ENCODE measurements at places on chromosomes 2 and 18.

GRCh38 chr2:206387808-206388207, 55.5 kb upstream of the ADAM23 start:
- no peak for DNase-seq

DNA sequence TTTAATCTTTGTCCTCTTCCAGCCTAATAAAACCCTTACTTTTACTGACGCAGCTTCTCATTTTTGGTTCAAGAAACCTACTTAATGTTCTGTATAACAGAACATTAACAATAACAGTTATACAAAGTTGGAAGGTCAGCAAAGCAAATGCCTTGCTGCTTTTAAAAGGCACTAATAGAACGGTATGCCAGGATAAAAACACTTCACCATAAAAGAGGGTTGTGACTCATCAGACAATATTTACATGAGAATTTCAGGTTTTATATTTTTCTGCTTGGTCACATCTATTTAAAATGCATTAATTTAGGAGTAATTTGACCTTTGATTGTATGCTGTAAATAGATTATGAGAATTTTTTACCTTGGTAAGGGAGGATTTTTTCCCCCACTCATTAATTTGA, 3.0 kb downstream of the KLHL41 start:
- peak; percentile 24 for DNase-seq

- DNase-seq: peak; percentile 45
Measured at GRCh38 chr18:43049021-43049420, 66.5 kb downstream of the RIT2 start.

DNA sequence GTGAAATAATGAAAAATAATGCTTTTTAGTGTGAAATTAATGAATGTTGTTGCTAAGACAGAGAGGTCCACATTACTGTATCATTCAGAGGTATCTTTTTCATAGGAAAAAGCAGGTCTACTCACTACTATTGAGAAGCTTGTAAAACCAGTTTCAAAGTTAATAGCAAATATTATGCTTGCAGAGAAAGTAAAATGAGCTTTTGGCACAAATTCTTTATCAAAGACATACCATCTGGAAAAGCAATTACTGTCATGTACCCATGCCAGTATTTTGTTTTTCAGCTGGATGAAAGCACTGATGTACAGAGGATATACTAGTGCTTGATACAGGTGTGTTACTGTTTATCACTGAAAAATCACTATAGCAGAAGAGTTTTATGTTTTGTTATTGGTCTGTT, 77.5 kb downstream of the NCOA1 start:
- DNase-seq: no peak

GRCh38 chr2:118718921-118719320, 128.5 kb downstream of the EN1 start:
- DNase-seq: no peak

- no peak for DNase-seq
Measured at GRCh38 chr2:219278655-219279150, 463 bp upstream of the DNAJB2 start.

DNA sequence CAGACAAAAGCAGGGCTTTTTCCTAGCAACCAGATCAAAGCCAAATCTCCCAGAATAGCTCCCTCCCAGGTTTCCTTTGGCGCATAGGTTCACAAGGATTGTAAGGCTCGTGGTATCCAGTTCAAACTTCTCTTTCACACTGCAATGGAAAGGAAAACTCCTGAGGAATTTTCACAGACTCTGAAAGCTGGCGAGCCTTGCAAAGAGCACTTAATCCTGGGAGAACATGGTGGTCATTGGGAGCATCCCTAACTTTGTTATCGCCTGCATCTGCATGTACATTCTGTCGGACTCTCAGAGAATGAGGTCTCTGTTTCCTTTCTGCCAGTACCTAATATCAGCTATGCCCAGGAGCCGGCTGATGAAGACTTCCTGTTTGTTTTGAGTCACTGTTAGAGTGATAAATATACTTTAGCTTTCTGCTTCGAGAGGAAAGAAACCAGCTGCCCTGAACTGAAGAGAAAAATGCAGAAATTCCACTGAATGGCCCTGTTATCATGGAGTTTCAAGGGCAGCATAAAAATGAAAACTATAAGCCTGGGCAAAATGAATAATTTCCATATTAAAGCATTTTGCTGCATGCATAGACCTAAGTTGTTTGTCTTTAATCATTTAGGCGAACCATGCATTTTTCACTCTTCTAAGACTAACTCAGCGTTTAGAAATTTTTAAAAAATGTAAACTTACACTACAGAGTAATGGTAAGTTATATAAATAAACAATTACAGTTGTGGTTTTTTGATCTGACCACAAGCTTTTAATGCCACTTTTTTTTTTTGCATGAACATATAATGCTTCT, 76.4 kb upstream of the ZEB2 start:
- peak; percentile 56 for DNase-seq

DNA sequence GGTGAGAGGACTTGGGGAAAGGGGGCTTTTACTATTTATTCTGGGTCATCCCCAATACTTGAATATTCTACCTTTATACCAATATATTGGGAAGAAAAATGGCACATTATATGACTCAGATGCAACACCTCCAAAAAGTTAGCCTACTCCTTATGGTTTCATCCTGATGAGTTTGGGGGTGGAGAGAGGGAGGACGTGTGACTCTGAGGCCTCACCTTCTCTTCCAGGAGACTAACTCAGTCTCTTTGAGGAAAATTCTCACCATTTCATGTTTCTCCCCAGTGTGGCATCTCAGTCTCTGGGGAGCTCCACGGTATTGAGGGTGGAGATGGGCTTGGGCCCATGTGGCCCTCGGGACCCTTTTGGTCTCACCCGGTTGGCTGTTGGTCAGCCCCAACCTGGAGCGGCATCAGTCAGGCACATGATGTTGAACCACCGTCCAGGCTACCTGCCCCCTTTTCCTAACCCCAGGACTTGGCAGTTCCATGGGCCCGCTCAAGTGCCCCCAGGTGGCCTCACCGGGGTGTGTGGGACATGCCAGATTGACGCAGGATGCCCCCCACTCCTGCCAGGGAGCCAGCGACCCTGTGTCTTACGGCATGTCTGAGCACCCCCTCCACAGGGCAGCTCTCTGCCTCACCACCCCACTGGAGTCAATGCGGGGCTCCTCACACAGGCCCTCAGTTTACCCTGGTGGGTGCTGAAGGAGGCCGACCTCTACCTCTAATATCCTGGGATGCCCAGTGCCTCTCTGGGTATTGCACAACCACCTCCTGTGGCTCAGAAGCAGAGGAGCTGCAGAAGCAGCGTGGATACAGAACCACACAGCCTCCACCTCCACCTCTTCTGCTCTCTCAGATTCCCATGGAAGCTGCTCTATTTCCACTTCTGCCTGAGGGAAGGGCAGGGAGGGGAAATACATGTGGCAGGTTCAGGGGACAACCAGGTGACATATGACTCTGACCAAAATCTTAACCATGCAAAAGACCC, 297.4 kb downstream of the EIPR1 start:
- no peak for DNase-seq

DNA sequence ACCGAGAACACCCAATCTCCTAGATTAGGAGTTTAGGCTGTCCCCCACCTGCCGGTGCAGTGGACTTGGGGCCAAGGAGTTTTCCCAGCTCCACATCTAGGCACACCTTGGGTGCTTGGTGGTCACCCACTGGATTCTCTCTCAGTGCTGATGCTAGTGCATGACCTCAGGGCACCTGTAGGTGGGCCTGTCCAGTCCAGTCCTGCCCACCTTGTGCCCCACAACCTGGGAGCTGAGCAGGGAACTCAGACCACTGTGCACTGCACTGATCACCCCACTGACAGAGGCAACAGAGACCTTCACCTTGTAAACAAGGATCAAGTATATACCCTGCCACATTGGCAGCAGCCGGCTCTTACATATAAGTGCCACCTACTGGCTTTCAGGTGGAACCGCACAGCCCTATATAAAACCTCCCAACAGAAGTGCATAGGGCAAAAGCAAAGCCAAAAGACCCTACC, 12.7 kb upstream of the CDH19 start:
- no peak for DNase-seq

DNA sequence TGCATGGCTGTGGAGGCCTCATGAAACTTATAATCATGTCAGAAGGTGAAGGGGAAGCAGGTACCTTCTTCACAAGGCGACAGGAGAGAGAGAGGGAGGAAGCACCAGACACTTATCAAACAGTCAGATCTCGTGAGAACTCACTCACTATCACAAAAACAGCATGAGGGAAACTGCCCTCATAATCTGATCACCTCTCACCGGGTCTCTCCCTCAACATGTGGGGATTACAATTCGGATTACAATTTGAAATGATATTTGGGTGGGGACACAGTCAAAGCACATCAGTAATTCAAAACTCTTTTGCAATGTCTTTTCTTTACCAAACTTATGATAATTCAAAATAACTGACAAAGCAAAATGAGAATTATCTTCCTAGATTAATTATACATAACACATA, 8.5 kb upstream of the CCDC68 start:
- no peak for DNase-seq

DNA sequence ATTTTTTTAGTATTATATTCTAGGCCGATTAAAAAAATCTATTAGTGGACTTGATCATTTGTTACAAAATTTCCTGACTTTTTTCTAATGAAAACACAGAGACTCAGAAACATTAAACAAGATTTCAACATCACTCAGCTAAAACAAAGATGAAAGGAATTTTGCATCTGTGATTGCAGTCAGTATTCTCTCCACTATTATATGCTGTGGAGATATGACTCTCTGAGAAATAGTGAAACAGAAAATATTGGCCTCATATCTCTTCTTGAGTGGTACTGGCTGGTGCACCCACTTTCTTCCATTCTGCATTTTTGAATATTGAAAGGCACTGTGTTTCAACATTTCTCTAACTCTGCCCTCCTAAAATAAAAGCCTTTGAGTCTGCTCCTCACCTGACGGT, 914.2 kb downstream of the TSN start:
- no peak for DNase-seq

GRCh38 chr2:235725841-235726240, 232.0 kb downstream of the AGAP1 start:
- no peak for DNase-seq

DNA sequence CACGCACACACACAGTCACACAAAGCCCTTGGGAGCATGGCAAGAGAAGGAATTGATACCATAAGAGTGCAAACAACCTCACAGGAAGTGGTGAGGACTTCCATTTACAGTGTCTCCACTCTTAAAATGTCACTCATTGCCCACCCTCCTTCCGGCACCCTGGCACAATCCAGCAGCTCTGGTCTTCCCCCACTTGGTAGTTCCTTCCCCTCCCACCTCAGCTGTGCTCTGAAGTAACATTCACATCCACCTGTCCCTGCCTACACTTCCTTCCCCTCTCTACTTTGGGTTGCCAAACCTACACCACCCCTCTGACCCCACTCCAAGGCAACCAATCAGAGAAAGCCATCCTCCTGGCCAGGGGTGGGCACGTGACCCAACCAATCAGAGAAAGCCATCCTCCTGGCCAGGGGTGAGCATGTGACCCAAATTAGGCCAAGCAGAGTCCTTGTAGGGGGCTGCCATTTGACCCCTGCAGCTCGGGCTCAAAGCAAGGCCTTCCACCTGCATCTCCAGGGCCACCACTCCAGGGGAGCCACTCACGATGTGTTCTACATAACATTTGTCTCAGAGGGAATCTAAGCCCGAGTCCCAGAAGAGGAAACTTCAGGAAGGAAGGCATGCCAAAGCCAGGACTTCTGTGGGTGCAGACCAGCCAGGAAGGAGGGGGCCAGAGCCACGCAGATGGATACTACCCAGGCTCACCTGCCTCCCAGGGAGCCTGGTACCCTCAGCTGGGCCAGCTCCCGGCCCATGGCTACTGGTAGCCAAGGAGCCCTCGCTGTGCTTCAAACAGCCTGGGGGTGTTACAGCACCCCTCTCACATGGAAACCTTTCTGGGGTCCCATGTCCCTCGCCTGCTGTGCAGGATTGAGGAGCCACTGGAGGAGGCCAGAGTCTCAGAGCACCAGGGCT, 21.2 kb downstream of the CYP26B1 start:
- DNase-seq: no peak

GRCh38 chr2:46367286-46367685, 70.1 kb downstream of the EPAS1 start:
- peak; percentile 30 for DNase-seq

DNA sequence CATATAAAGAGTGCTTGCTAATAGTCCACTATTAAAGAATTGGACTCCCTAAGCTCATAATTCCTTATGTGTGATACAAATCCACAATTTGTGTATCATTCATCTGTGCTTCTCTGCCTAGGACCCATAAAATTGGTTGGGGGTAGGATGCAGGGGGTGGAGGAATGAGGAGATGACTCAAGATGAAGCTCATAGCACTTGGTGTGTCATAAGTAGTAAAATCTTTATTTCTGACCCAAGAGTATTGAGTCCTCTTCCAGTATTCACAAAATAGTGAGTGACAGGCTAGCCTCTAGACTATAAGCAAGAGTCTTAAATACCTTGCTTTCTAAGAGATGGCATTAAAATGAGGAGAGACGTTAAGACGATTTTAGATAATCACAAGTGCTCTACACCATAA, 390.9 kb upstream of the CDH19 start:
- no peak for DNase-seq

DNA sequence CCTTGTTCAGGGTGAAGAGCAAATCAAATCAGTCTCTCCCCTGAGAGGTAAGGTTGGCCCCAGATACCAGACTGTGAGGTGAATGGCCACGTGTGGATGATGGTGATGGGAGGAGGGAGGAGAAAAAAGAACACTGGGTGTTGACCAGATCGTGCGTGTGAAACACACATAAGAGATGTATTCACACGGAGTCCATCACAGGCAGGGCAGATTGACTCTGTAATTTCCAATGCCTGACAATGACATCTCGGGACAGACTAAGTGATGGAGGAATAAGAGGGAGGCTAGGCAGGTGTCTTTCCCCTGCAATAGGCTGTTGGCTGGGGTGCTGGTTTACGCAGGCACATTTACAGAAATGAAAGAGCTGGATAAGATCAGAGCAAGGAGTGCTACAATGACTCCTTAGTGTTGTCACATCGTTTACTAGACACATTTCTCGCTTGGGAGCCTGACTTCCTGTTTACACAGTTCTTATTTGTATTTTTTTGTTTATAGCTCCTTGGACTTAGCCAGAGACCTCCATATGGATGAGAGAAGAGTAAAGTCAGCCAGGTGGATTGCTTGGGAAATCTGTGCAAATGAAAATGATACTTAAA, 43.1 kb downstream of the CPO start:
- DNase-seq: no peak

DNA sequence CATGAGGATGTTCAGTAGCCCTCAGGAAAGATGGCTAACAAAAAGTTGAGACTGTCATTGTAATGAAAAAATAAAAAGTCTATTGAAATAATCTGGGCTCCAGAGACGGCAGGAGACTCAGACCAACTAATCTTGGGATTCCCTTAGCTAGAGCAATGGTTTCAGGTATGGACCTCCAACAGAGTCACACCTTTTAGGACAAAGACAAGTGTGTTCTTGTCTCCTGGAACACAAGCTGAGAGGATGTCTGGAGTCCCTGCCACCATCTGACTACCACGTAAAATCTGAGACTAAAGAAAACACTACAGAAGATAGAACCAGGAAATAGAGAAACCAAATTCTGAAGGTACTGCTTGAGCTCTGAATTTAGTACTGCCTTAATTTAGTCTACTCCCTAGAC, 103.3 kb upstream of the RBBP8 start:
- no peak for DNase-seq

GRCh38 chr18:75880925-75881504, 453.5 kb upstream of the SMIM21 start:
- DNase-seq: no peak
